ENCODE measurements at places on chromosomes 4 and X.

- no peak for DNase-seq
These were observed 195.4 kb upstream of the MAMLD1 start for GRCh38 chrX:150167482-150168324.

- DNase-seq = no peak
These were observed 59.6 kb upstream of the DHX15 start for GRCh38 chr4:24643774-24644520.

DNA sequence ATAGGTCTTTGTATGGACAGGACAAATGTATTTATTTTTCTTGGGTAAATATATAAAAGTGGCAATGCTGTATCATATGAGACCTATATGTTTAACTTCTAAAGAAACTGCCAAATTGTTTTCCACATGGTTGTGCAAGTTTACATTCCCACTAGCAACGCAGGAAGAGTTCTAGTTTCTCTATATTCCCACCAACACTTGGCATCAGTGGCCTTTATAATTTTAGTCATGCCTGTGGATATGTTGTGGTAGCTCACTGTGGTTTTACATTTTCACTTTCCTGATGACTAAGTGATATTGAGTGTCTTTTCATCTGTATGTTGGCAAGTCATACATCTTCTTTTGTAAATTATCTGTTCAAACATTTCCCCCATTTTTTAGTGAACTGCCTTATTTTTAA lies 126.0 kb downstream of the EMCN start:
- no peak for DNase-seq

DNA sequence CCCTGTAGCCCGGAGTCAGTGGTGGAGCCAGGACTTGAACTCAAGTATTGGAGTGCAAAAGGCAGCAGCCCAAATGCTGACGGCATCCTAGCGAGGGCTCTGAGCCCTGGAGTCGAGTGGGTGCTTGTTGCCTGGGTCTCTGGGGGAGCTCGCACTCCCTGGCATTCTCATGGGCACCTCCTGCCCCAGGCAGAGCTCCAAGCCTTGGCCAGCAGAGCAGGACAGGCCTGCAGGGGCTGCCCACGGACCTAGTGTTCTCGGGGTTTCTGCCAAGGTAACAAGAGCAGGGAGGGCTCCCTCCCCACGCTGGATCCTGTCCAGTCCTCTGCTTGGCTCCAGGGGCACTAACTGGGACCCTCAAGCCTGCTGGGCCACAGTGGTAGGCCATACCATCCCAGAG lies 17.6 kb upstream of the WFS1 start:
- DNase-seq = no peak

GRCh38 chr4:7598939-7599790 lies 164.4 kb upstream of the PSAPL1 start:
- no peak for DNase-seq

DNA sequence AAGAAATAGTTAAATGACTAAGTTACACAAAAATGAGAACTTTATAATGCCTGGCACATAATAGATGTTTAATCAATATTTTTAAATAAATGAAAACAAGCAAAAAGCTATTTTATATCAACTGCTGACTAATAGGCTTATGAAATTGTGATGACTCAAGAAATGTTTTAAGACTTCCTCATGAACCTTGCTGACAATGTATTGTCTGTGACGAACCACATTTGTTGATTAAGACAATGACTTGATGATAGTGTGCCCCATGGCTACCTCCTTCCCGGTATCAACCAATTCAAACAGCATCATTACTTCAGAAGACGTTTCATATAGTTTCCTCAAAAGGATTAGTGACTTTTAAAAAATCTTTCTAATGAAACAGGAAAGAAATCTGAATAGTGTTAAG lies 7.9 kb downstream of the CXCL6 start:
- DNase-seq = no peak

DNA sequence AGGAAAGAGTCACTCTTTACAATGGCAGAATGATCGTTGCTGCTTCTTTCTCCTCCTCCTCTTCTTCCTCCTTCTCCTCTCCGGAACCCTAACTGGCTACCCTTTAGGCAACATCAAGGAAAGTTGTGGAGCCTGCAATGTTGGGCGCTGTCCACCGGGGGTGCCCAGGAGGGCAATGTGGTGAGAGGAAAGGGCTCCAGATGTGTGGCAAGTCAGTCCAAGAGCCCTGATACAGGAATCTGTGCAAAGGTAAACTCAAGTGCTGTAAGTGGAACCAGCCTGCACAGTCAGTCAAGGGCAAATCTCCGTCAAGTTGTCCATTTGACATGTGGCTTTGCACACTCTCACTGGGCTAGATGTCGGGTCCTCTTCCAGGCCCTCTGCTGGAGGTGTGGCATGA lies 2.8 kb downstream of the RTL5 start:
- no peak for DNase-seq

GRCh38 chr4:7844594-7844991 lies 95.1 kb downstream of the AFAP1 start:
- no peak for DNase-seq

GRCh38 chrX:108250654-108251579 lies 159.3 kb downstream of the ATG4A start:
- no peak for DNase-seq

GRCh38 chrX:116285501-116285900 lies 115.0 kb downstream of the AGTR2 start:
- DNase-seq = no peak

DNA sequence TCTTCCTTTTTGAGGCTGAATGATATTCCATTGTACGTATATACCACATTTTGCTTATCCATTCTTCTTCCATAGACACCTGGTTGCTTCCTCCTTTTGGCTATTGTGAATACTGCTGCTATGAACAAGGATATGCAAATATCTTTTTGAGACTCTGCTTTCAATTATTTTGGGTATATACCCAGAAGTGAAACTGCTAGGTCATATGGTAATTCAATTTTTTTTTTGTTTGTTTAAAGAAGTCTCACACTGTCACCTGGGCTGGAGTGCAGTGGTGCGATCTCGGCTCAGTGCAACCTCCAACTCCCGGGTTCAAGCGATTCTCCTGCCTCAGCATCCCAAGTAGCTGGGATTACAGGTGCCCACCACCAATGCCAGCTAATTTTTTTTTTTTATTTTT lies 75.3 kb downstream of the METTL14 start:
- no peak for DNase-seq

DNA sequence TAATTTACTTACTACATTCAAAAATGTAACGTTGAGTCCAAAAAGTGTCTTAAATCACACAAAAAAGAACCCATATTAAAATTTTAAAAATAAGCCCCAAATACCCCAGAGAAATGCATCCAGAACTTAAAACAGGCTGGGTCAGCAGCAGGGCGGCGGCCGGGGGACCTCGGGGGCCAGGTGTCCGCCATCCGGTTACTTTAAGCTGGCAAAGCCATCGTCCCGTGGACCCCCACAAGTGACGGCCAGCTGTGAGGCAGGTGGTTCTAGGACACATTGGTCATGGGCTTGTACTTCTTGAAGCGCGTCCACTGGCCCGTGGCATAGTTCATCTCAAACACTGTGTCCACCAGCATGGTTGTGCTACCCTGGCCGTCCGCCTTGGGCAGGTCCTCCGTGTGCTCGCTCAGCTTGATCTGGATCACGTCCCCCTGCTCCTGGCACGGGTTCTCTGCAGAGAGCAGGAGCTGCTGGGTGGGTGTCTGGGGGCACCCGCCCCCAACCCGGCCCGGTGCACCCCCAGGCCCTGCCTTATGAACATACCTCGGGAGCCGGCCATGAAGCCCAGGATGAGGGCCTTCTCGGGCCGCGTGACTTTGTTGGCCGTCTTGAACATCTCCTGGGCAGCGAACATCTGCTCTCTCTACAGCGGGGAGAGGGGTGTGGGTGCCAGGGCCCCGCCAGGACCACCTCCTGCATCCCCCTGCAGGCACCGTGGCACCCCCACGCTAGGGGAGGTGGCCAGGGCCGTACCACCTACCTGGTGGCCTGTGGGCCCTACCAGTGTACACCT lies 25.5 kb downstream of the NELFA start:
- DNase-seq = no peak

DNA sequence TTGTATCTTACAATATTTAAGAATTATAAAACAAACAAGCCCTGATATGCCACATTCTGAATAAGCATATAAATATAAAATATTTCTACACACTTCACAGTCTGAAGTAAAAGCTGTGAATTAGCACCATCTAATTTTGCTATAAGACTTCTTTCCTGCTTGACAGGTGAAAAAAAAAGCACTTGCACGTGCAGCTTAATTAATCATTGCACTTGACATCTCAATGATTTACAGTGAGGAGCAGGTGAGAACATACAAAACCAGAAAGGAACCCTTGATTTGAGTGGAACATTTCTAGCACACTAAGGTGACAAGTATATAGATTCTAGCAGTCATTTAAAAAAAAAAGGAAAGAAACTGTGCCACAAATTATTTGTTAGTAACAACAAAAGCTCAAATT lies 47.9 kb downstream of the CHIC2 start:
- DNase-seq = no peak

DNA sequence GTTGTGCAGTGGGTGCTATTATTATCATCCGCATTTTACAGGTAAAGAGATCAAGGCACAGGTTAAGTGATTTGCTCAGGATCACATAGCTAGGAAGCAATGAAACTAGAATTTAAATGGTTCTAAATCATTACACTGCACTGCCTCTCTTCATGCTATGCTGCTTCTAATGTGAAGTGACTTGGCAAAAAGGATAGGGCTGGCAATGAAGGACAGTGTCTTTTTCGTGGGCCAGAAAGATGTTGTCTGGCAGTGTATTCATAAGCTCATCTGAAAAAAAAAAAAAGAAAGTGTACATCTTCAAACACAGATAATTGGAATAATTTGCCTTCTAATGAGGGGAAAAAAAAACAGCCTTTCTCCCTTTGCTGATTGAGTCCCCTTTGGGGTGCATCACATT lies 132.2 kb upstream of the FUNDC1 start:
- DNase-seq = no peak

- DNase-seq = no peak
These were observed 120.0 kb upstream of the SHISA3 start for GRCh38 chr4:42277291-42277690.

DNA sequence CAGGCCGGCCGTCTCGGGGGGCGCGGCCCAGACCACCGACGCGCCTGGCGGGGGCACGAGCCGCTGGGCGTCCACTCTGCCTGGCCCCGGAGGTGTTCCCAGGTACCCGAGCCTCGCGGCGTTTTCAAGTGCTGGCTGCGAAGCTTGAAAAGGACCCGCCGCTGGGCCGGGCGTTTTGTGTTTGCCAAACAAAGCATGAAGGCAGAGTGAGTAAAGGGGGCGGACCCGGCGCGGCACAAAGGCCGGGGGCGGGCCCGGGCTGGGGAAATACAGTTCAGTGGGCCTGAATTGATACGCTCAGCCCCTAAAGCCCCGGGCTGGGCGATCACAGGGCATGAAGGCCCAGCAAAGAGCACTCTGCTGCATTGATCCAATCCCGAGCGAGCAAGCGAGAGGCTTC lies 65.4 kb downstream of the SOX3 start:
- DNase-seq = no peak

All from CD4-positive, alpha-beta T cell treated with Interleukin-21 for 1 hour (primary cell).